ENCODE measurements at places on chromosomes 2 and 18.

DNA sequence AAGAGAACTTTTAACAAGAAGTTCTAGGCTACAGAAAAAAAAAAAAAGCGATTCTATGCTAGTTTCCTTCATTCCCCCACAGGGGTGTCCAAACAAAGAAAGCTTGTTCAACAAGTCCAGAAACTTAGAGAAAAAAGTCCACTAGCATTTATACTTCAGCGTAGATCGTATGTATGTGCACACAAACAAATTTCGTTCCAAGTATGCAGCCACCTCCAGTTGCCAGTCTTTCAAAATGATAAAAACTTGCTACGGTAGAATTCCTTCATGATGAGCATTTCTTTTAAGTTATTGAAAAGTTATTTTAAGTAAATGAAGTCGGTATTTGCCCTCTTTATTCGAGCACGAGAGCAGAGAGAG lies 3.7 kb upstream of the OTX1 start:
- DNase-seq: no peak

DNA sequence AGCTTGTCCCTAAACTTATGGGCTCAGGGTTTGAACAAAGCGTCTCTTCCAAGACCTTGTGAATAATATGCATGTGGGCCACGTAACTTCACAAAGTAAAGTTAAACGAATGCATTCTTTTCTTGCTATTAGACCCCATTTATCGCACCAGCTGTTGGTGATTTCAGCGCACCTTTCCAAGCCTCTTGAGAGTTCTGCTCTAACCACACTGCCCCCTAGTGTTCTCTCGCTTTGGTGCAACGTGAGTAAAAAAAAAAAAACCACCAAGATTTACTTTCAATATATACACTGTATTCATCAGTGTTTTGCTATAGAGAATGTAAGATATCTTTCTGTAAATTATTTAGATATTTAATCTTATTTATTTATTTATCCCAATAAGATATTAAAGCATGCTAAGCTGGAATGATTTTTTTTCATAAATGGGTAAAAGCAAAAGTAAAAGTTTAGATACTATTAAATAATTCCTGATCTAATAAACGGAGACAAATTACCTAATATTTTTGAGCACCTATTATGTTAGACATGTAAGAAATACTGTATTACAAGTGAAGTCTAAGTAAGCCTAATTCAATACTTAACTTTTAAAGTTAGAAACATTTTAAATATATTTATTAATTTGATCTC lies 459.5 kb downstream of the DLGAP1 start:
- peak; percentile 57 for DNase-seq

DNA sequence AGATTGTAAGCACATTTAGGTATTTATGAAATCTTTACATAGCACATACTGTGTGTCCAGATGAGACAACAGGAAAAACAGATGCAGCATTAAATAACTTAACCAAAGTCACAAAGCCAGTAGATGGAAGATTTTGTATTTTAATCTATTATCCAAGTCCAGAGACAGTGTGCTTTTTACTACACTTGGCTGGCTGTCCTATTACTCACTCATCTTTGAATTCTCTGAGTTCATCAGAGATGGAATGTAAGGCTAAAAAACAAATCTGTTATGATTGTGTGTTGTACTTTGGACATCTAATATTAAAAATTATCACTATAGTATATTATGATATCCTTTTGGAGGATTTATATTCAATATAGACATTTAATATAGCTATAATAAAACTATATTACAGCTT lies 1189.4 kb downstream of the DSC3 start:
- DNase-seq: no peak

GRCh38 chr2:235966932-235967757 lies 201.0 kb downstream of the GBX2 start:
- no peak for DNase-seq

GRCh38 chr2:222683805-222684204 lies 12.3 kb downstream of the MOGAT1 start:
- no peak for DNase-seq

DNA sequence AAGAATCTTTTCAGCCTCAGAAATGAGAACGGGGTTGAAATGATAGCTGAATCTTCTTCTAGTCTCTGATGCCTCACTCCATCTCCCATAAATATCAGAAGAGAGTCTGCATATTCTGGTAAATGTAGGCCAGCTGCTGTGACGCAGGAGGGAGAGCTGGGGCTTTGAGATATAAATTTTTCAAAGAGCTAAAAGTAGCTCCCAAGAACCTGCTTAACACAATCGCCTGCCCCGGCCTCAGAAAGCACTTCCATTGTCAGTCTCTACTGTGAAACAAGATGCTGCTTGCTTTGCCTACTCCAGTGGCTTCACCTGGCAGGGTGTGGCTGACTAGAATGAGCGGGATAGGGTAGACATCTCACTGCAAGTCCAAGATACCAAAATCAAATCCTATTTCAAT lies 105.0 kb upstream of the CCDC150 start:
- no peak for DNase-seq

DNA sequence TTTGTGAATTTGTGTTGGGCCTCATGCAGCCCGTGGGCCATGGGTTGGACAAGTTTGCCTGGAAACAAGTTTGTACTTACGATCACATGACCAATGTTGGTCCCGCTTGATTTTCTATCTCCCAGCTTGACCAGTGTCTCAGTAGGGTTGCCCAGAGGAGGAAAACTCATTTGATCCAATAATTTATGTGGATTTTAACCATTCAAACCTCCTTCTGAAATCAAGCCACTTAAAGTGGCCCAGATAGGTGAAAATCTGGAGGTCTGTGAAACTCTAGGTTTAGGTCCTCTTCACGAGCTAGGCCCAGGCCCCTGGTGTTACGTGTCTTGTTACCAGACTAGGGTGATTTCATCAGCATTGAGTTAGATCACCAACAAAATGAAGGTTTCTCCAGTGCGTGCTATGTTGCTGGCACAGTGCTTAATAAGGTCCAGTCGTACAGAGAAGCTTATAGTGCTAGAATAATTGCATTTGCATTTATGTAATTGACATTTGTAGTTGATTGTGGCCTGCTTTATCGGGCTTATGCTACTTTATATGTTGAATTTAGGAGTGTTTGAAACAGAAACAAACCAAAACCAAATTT lies 4.4 kb downstream of the ACTR2 start:
- DNase-seq: no peak

DNA sequence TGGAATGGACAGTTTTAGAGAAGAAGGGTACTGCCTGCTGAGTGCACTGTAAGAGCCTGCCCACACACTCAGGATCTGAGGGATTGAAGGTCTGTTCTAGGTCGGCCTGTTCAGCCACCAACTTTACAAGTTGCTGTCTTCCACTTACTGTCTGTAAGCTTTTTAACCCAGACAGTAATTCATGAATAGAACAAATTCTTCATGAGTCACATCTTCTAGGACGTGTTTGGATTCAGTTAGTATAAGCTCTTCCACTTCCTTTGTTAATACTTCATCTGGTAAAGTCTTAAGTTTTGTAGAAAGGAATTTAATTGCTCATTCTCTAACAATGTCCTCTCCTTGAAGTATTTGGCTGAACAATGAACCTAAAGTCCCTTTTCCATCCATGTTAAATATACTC lies 74.6 kb downstream of the PDE11A start:
- DNase-seq: no peak

All from activated naive CD8-positive, alpha-beta T cell treated with anti-CD3 and anti-CD28 coated beads, Interleukin-2, amount 50 U/mL, for 24 hours (primary cell).